ENCODE measurements at places on chromosomes 1 and 21.

GRCh38 chr21:35024071-35024420, 25.1 kb downstream of the RUNX1 start:
- DNase-seq: no peak

GRCh38 chr21:36709868-36710728, 11.2 kb downstream of the SIM2 start:
- no peak for DNase-seq

DNA sequence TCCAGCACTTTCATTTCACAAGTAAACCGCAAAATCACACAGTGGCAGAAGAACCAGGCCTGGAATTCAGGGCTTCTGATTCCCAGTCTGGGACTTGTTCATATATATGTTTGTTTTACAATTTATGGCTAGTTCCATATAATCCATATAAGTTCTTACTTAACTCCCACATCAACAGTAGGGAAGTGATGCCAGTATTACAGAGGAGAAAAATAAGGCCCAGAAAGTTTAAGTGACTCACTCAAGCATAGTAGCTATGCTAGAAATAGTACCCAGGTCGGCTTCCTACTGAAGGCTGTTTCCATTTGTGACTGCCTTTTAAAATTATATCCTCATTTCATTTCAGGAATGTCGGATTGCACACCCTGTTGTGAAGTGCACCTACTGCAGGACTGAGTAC, 1.4 kb downstream of the FAM76A start:
- DNase-seq: no peak

GRCh38 chr1:217471403-217471802, 159.5 kb downstream of the GPATCH2 start:
- no peak for DNase-seq

DNA sequence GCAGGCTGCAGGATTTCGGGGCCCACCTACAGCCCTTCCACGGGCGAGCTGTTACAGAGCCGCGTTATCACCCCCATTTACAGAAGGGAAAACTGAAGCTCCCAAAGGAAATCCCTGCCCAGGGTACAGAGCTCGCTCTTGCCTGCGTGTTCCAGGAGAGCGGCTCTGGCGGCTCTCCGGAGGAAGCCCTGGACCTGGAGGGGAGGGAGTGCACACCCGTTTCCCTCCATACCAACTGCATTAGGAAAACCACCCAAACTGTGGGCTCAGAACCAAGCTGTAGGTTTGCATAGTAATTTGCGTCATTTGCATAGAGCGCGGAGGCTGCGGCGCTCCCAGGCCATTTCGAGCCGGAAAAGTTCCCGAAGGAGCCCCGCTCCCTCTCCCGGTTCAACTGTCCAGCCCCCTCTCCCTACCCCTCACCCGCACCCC, 24.7 kb upstream of the ADGRB2 start:
- DNase-seq: no peak

Data from stimulated activated CD8-positive, alpha-beta memory T cell treated with anti-CD3 and anti-CD28 coated beads, Interleukin-12 subunit alpha, Interleukin-12 subunit beta, amount 100 ng/mL, for 1 hour (primary cell).